ELR (cell line): ENCODE measurements at places on chromosomes 1 and 21.

DNA sequence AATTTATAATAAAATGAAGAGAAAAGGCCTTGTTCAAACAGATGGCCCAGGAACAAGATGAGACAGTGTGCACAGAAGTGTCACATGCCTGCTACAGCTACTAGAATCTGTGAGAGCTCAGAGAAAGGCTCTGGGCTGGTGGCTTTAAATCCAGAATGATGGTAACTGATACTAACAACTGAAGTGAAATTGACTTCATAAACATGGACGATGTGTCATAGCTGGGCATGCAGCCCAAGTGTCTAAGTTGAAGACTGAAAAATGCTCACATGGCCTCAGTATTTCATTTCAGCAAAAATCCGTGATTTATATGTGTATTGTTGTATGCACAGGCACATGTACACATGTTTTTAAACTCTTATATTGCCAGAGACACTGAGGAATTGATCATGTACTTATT, 208.3 kb upstream of the RUNX1 start:
- DNase-seq = peak; percentile 92

DNA sequence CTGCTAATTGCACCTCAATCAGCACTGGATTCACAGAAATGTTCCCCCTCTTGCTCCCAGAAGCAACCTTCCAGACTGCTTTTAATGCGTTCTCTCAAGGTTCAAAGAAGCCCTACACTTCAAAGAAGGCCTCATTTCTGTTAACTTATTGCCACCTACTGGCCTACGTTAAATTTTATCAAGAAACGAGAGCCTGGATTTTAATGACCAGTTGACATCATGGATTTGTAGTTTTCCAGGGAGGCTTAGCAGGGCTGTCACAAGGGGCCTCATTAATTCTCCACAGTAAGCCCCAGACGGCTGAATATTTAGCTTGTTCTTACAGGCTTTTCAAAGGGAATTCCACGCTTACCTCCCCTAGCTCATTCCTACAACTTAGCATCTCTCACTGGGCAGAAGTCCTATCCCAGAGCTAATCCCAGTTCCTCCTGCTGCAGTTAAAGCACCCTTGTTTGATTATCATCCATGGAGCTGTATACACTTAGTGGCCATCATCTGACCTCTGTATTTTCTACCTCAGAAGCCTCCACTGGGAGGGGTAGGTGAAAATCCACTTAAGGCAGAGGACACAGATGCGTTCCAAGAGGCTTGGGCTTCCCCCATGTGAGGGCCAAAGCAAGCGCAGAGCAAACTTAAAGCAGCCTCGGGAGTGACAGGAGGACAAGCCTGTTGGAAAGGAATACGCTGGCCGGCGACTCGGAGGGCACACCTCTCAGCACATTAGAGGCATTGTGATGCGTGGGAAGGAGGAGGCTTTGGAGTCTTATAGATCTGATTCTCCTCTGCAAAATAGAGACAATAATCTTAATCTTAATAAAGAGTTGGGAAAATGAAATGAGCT, 32.2 kb upstream of the CYP4X1 start:
- peak; percentile 26 for DNase-seq

DNA sequence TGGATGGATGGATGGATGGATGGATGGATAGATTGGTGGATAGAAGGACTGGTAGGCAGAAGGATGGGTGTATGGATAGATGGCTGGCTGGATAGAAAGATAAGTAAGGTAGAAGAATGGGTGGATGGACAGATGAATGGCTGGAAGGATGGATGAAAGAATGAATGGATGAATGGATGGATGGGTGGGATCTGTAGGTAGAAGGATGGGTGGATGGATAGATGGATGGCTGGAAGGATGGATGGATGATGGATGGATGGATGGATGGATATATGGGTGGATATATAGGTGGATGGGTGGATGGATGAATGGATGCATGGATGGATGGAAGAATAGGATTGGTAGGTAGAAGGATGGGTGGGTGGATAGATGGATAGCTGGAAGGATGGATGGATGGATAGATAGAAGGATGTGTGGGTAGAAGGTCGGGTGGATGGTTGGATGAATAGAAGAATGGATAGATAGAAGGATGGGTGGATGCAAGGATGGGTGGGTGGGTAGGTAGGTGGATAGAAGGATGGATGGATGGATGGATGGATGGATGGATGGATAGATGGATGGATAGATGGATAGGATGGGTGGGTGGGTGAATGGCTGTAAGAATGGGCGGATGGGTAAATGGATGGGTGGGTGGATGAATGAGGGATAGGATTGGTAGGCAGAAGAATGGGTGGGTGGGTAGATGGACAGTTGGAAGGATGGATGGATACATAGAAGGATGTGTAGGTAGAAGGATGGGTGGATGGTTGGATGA, 7.5 kb downstream of the MASP2 start:
- no peak for DNase-seq

- DNase-seq = no peak
Measured at GRCh38 chr1:234643111-234643849, 33.3 kb upstream of the IRF2BP2 start.

GRCh38 chr1:25442178-25442577, 11.5 kb downstream of the MACO1 start:
- DNase-seq = peak; percentile 54

- no peak for DNase-seq
Measured at GRCh38 chr1:41390166-41390565, 28.9 kb downstream of the FOXO6 start.

- DNase-seq = no peak
Measured at GRCh38 chr1:21277180-21277579, 13.1 kb downstream of the ECE1 start.

GRCh38 chr1:200666309-200666708, 3.4 kb downstream of the DDX59 start:
- no peak for DNase-seq

DNA sequence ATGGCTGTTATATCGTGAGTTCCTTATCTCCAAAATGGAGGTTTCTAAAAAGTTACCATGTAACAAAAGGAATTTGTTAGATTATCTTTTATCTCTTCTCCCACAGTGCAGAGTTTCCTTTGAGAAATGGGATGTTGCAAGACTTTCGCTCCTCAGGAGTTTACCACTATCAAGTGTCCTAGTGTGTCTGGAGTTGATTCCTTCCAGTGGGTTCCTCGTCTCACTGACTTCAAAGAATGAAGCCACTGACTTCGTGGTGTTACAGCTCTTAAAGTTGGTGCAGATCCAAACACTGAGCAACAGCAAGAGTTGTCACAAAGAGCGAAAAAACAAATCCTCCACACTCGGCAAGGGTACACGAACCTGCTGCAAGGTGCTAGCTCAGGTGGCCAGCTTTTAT, 37.0 kb downstream of the SPAG17 start:
- no peak for DNase-seq

- DNase-seq = peak; percentile 97
Measured at GRCh38 chr1:234963180-234963903, 165.3 kb downstream of the TOMM20 start.

DNA sequence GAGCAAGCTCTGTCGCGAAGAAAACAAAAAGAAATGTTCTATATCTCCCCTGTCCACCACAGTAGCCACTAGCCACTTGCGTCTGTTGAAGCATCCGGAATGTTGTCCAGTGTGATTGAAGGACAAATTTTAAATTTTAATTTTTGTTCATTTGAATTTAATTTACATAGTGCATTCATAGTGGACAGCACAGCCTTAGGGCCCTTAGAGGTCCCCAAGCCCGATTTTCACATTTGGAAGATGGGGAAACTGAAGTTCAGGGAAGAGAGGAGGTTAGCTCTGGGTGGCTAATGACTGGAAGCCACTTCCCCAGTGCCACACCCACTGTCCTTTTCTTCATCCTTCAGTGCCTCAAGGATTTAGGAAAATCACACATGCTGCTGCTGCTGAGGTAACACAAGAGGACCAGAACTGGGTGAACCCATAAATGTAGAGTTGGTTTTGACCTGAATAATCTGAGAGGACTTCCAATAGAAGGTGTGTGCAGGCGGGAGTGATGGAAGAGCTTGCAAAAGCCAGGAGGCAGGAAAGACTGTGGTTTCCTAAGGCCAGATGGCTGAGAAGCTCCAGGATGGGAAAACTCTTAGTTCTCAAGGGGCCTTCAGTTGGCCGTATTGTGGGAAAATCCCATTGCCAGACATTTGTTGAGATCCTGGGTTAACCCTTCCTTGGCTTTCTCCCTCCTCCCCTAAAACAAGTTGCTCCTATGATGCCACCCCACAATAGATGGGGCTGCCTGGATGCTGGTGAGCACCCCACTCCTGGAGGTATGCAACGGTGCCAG, 49.5 kb downstream of the TRIM11 start:
- no peak for DNase-seq

GRCh38 chr1:111719674-111720132, 19.5 kb downstream of the INKA2 start:
- DNase-seq = no peak

- no peak for DNase-seq
Measured at GRCh38 chr1:85058311-85058710, 10.0 kb upstream of the MCOLN3 start.

DNA sequence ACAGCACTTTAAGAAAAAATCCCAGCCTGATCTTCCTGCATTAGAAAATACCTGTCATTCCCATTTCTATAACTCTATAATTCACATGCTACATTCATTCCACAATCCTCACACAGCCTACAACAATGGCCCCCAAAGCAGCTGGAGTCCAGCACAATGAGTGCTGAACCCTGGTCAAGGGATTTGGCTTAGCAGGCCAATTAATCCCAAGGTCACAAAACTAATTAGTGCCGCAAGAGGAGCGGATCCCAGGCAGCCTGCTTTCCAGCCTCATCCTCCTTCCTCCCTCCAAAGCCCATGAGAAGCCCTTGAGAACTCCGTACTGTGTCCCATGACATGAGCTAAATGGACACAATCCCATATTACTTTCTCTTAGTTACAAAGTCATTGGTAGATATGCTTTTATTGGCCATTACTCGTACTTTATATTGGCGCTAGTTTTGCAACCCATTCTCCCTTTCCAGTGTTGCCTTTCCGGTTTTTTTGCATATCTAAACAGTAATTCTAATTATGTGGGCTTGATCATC, 94.8 kb downstream of the DAB1 start:
- no peak for DNase-seq

- peak; percentile 81 for DNase-seq
Measured at GRCh38 chr1:226697151-226697928, 41.7 kb downstream of the ITPKB start.

GRCh38 chr21:37341254-37341960, 25.2 kb upstream of the DYRK1A start:
- peak; percentile 89 for DNase-seq

GRCh38 chr1:38117444-38117887, 70.9 kb upstream of the POU3F1 start:
- no peak for DNase-seq
